Omental fat pad (tissue), 4 donors: ENCODE measurements at places on chromosomes 7 and 10.

DNA sequence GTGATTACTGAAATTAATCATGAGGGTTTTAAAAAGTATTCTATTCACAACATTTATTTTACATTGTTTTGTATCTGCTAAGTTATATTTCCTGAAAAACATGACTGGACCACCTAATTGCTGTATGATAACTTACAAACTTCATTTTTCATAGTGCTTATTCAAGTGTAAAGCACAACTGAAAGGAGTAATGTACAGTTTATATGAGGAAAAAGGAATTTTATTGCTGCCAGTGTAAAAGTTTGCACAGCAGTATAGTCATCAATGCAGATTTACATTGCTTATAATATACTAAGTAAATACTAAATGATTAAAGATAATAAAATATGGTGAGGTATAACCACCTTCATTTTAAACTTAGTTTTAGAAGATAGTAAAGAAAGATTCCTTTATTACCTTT lies 4.0 kb downstream of the PTEN start:
- DNase-seq, result no peak

DNA sequence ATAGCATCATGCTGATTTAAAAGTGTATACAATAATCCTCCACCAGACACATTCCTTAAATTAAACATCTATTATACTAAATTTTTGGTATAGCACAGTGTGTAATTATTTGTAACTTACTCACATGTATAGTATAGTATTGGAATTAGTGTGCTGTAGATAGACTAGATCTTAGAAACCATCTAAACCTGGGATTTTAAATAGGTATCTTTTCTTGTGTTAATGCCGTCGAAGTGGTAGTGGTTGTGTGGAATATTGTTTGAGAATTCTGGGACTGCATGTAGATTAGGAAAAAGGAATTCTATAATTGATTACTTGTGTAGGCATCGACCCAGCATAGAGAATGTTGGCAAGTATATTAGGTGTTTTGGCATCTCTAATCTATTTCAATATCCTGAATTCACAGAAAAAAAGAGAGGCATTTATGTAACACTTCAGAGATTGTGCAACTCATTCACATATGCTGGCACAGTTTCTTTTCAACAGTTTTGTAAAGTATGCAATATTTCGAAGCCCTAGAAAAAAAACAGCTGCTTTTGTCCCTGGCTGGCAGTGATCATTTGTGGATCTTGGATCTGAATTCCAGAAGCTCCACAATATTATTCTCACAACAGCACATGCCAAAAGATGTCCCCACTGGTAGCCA lies 145.5 kb upstream of the AGR3 start:
- no peak for DNase-seq

DNA sequence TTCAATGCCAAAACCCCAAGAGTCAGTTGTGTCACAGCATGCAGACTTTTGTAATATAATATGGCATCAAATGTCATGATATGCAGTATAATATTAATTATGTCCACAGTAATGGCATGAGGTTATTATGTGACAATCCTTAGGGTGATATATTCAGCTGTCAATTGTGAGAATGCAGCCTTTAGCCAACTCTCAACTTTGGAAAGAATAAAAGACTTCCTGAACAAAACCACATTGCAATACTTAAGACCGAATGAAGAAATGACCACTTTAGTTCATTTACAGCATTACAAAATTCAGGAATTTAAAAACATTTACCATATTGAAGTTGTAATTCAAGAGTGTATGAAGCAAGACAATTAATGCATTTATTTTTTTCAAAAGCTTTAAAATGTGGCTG lies 45.4 kb downstream of the CPVL start:
- DNase-seq, result no peak

- DNase-seq, result no peak
Observed at GRCh38 chr10:102675011-102675665, 30.9 kb downstream of the TRIM8 start.

DNA sequence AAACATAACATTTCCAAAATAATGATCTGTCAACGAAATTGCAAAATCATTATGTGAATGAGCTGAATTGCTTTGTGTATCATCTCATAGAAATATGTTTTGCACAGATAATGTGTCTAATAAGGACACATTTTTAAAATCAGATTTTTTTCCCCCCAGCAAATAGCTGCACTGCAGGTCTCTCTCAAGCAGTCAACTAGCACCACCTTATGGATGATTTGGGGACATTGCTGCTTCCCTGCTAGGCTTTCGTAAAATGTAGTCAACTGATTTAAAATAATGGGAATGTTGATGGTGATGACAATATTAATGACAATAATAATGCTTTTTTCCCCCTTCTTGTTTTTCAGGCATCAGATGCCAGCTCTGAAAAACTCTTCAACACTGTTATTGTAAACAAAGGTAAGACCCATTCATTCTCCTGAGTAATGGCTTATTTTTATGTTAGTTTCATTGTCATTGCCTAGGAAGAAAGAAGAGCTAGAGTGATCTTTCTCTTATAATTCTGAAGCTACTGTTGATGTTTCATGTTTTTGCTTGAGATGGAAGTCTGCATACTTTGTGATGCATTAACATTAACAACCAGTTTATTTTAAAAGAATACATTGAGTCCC lies 433.6 kb upstream of the GALNT17 start:
- DNase-seq, result no peak
